ENCODE measurements at places on chromosomes 16 and 17.

DNA sequence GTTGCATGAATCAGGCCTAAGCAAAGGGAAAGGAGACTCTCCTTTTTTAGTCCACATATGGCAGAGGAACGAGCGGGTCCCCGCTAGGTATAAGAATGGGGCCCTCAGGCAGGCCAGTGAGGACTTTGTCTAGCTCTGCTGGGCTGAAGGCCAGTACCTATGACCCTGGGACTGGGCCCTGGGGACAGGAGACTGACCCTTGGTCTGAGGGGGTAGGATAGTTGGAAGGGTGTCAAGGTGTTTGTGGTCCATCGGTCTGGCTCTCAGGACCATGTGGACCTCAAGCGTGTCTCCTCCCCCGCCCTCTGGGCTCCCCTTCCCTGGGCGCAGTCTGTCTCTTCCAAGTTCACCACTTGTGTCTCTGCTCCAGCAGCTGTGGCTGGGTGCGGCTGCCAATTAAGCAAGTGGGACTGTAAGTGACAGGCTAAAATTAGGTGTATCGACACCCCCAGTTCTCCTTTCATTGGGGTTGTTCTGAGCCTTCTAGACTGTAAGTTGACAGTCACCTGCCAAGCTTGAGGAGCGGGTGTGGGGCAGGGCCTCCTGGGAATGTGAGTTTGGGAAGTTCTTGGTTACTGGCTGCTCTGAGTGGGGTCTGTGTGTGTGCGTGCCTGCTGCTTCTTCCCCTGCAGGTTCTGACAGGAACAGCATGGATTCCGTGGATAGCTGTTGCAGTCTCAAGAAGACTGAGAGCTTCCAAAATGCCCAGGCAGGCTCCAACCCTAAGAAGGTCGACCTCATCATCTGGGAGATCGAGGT is 24.5 kb downstream of the AKAP1 start:
- peaks cover 20% of the 10 kb centered on the region for H3K36me3 ChIP-seq
- no peak overlapping the region for H3K4me3 ChIP-seq
- no peak for DNase-seq

- H3K4me1 ChIP-seq = peaks cover 41% of the 10 kb centered on the region
- H3K27ac ChIP-seq = peak overlapping the region; percentile 83
- peak overlapping the region; percentile 40 for H3K4me3 ChIP-seq
- H3K36me3 ChIP-seq = peaks cover 3% of the 10 kb centered on the region
- H3K27me3 ChIP-seq = no peaks in the 10 kb centered on the region
Measured at GRCh38 chr16:88477631-88478519, 24.8 kb downstream of the ZFPM1 start.

DNA sequence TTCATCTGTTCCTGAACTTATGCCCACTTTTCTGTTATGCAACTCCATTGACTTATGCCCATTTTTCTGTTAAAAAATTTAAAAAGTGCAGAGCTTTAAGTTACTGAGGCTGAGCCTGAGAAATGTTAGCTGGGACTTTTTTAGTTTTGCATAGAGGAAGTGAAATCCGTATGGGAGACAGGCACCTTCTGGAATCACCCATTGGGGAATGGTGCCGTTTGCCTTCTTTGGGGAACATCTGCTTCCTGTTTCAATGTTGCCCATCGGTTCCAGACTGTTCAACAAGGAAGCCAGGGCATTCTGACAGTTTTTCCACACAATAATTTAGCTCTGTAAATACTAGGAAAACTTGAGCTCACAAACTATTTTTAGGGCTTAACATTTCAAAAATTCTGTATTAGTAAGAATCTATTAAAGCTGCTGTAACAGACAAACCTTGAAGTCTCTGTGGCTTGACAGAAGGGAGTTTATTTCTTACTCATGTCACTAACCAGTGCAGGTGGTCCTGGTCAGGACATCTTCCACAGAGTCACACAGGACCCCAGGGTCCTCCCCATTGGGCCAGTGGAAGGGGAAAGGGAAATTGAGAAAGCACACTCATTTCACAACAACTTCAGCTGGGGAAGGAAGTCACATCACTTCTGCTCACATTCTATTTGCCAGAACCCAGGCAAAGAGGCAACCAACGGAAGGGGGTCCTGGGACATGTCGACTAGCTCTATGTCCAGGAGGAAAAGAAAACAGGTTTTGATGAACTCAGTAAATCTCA is 17.2 kb downstream of the PRKCB start:
- no peak overlapping the region for H3K27ac ChIP-seq
- no peaks in the 10 kb centered on the region for H3K4me1 ChIP-seq
- H3K27me3 ChIP-seq = peaks cover 54% of the 10 kb centered on the region
- H3K36me3 ChIP-seq = no peaks in the 10 kb centered on the region
- H3K4me3 ChIP-seq = no peak overlapping the region

GRCh38 chr16:68642436-68643101 is 2.5 kb upstream of the CDH3 start:
- H3K4me3 ChIP-seq = peak overlapping the region; percentile 56
- no peaks in the 10 kb centered on the region for H3K36me3 ChIP-seq
- peak; percentile 33 for DNase-seq
- peaks cover 31% of the 10 kb centered on the region for H3K27me3 ChIP-seq

DNA sequence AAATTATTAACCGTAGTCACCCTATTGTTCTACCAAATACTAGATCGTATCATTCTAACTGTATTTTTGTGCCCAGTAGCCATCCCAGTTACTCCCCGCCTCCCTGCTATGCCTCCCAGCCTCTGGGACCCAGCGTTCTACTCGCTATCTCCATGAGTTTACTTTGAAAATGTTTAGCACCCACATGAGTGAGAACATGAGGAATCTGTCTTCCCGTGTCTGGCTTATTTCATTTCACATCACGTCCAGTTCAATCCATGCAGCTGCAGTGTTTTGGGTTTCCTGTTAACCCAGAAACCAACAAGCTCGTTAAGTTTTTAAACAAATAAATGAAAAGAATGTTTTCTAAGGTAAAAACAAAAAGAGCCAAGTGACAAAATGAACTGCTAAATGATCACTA is 82.1 kb downstream of the VPS53 start:
- peak overlapping the region; percentile 23 for H3K27ac ChIP-seq
- H3K4me3 ChIP-seq = no peak overlapping the region
- H3K27me3 ChIP-seq = no peaks in the 10 kb centered on the region

All from progenitor cell of endocrine pancreas (in vitro differentiated cells).